Activated CD4-positive, CD25-positive, alpha-beta regulatory T cell (primary cell): ENCODE measurements at places on chromosomes 16 and 17.

- no peak for DNase-seq
These were observed 165.8 kb downstream of the CHD9 start for GRCh38 chr16:53220585-53220984.

DNA sequence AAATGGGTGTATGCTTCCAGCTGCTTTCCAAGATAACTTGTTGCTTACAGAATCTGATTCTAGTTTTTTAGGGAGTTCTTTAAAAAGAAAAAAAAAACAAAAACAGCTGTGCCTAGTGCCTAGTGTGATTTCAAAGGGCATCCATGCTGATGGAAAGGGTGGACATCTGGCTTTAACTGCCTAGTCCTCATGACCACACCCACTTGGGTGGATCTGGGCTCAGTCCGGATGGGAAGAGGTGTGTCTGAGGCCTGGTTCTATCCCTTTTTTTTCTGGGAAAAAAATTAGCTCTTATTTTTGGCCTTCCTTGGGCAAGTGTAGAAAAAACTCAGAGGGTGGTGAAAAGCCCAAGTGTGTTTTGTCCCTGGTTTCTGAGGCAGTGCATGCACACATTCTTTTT, 132.3 kb upstream of the CDH11 start:
- no peak for DNase-seq

DNA sequence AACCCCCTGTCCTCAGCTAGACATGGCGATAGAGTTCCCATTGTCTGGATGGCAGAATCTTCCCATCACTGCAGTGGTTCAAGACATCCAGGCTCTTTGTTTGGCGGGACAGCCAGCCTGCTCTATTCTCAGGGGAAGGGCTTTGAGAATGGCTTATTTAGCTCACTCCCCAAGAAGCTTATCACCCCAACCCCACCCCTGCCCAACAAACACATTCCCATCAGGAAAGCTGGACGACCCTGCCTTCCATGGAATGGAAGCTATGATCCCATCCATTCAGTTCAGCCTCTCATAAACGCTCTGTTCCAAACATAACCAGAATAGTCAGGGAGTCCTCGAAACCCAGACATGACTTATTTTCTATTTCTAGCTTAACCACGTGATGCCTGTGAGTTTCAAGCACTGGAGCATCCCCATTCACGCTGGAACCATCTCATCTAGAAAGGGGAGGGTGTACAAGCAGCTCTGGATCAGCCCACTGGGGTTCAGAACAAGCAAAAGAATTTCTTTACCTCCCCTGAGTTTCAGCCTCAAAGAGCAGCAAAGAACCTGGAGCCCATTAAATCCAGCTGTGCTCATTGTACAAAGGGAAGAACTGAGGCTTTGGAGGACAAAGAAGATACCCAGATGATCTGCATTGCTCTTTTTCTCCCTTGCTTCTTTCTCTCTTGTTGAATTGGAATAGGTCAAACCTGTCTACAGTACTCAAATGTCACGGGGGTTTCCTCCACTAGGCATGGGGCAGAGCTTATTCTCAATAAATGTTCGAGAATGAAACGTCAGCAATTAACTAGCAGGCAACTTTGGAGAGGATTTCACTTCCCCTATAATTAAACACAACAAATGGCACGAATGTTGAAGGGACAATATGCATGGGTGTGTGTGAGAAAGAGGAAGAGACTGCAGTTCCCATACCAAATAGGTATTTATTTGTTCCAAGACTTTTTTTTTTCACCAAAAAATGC, 93.1 kb downstream of the XYLT1 start:
- no peak for DNase-seq

DNA sequence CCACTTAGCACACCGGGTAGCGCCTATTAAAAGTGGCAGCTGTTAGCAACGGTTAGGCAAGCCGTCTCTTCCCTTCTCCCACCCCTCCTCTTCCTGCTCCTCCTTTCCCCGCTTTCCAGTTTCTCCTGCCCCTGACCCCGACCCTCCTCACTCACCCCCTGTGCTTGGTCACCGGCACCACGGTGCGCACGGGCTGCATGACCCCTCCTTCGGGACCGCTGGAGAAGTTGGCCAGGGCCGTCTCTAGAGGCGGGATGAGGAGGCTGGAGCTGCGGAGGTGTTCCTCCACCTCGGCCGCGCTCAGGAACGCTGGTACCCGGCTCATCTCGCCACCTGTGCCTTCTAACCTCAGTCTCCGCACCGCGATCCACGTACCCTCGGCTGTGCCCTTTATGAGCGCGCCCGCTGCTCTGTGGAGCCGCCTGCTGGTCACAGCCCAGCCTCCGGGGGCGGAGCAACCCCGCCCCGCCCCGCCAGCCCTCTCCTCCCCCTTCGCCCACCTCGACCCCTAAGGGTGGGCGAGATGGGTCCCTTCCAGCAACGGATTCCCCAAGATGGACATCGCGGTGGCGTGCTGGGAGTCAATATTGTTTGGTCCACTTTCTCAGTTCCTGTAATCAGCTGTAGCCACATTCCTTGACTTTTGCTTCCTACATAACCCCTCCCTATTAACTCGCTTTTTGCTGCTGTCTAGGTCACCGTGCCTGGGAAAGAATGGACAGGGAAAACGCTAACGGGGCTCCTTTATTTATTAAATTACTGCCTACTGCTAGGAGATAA, at the start of gene CRYM:
Gene CRYM (minus strand): TSS at position 364 of the 780 bp plus-strand sequence. CDS start 39 bp downstream, at position 325.
- no peak for DNase-seq

GRCh38 chr17:12431188-12431587, 234.5 kb upstream of the MYOCD start:
- DNase-seq, result no peak

DNA sequence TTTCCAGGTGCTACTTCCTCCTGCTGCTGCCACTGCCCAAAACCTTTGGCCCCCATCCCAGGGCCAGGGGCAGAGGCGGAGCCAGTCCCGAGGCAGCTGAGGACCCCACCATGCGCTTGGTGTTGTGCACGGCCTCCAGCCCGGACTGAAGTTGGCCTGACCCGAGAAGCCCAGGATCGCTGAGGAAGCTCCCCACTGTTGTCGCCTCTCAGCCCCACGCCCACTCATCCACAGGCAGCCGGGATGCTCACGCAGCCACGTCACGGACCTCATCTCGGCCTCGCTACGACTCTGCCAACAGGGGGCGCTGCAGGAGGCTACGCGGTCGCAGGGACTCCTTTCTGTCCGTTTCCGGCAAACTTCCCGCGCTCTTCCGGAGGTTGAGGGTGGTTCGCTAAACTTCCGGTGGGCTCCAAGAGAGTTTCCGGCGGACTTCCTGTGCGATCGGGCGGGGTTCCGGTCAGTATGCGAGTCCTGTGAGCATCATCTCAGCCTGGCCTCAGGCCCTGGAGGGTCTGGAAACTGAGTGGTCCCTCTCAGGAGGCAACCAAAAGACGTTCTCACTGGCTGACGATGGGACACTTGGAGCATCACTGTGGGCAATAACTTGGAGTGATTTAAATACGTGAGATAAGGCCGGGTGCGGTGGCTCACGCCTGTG, 12.4 kb downstream of the ZG16B start:
- DNase-seq, result peak; percentile 68

DNA sequence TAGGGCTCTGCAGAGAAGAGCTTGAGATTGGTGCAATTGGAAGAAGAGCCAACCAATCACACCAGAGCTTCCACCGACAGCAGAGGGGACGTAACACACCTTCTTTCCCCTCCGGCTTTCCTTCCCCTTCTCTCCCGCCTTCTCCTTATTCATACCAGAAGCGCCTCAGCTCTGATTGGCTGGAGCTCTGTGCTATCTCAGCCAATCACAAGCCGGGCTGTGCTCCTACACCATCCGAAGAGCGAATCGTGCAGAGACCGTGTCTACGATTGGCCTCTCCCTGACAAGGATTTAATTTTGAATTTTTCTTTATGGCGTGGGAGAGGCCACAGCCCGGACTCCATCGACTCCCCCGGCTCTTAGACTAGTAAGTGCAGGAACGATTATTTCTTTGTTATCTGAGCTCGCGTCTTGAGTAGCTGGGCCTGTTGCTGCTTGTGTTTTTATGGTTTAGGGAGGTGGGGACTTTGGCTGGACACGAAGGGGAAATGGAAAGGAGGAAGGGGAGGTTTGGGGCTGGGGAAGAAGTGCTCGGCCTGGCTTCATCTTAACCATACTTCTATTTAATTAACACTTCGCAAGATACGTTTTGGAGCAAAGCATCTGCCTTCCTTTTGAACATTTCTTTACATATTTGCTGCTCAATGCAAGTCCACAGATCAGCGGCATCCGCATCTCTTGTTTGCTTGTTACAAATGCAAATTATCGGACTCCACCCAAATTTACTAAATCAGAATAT, at the start of gene PRR11:
Gene PRR11 (plus strand): TSS at position 308 of the 739 bp plus-strand sequence. CDS start 14,007 bp downstream, outside the sequence.
- peak; percentile 88 for DNase-seq

GRCh38 chr17:47193931-47194511, 4.9 kb upstream of the CDC27 start:
- no peak for DNase-seq

- no peak for DNase-seq
These were observed 4.5 kb downstream of the NPTX1 start for GRCh38 chr17:80471922-80472321.

GRCh38 chr17:82013772-82014321, 8.8 kb downstream of the CENPX start:
- DNase-seq, result no peak

- no peak for DNase-seq
These were observed 465.9 kb upstream of the ERCC4 start for GRCh38 chr16:13453938-13454553.

DNA sequence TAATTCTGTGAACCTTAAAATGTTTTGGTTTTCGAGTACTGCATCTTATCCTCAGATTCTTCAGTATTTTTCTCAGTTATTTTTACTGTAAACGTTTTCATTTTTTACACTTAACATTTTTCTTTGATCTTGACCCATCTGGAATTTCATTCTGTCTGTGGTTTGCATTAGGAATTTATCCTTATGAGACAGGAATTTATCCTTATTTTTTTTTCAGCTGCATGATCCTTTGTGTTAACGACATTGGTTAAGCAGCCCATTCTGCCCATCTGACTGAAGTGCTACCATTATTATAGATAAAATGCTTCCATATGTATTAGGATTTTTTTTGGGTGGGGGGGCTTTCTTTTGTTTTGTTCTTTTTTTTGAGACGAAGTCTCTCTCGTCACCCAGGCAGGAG, 41.0 kb downstream of the SNX29 start:
- no peak for DNase-seq

- DNase-seq, result no peak
These were observed 140.6 kb downstream of the CLEC16A start for GRCh38 chr16:11084876-11085485.

DNA sequence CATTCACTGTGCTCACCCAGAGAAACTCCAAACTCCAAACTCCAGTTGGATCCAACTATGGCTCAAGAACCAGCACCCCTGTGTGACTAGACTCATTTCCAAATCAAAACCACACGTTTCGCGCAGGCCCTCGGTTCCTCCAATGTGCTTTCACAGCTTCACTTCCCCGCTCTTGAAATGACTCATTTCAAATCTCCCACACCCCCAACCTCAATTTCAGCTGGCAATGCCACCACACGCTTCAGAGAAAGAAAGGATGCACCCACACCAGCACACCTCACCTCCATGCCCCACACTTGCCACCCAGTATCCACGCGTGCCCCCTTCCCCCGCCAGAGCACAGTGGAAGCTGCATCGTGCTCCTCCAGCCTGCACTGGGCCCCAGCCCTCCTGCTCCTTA, 9.0 kb downstream of the TMEM92 start:
- no peak for DNase-seq

DNA sequence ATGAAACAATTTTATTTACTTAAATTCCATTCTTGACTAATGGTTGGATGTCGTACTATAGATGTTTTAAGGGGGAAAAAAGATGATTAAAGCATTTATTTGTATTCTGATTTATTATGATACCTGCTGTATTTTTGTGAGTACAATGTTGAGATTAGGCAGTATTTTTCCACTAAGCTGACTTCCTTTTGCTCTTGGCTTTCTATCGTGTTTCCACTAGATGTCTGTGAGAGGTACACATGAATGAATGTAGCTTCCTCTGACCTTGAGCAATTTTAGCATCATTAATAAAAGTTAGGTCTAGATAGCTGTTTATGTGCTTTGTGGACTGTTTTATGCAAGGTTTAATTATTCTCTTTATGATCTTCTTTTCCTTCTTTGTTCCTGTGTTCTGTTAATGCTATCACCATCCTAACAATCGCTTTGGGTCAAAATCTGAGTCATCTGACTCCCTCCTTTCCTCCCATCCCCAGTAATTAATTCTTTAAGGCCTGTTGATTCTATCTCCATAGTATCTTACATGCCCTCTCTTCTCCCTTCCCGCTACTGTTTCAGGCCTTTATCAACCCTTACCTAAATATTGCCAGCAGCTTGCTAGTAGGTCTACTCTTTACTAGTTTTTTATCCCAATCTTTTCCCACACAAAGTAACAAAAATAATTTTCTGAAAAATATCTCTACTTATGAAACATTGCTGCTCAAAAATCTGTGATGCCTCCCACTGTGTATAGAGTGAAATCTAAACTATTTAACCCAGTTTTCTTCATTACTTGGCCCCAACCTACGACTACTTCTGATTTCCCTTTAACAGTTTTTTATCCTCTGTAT, 76.0 kb downstream of the VMP1 start:
- no peak for DNase-seq

DNA sequence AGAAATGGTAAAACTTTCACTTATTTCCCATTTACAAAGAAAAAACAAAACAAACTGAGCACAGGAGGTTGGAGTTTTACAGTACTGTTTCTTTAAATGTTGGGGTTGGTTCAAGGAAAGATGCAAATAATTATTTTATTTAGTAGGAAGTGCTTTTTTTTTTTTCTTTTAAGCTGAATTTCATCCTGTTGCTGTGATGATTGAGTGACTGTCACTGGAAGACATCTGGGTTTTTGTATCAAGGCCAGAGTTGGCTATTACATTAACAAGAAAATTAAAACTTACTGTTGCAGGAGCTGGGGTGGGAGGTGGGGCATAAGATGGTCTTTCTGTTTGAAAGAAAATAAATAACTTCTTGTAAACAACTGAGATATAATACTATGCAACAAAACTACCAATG, 2.3 kb downstream of the SMARCE1 start:
- no peak for DNase-seq

- DNase-seq, result no peak
These were observed 72.2 kb downstream of the CLEC16A start for GRCh38 chr16:11016524-11016988.

DNA sequence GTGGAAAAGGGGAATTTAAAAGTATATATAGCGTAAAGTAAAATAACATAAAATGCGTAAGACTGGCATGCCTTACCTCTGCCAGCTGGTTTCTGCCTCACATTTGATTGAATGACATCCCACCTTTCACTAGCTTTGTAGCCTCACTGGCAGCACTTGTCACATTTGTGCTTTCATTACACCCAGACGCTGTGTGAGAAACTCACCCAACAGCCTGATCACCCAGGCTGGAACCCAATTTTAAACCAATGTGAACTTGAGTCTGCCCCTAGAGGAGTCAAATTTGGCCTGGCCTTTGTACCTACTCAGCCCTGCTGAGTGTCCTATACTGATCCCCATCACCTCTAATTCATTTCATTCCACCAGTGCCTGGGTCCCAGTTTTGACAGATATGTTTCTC, 4.8 kb upstream of the THUMPD1 start:
- DNase-seq, result no peak

GRCh38 chr16:65967376-65967775, 399.1 kb upstream of the CDH5 start:
- DNase-seq, result no peak

- no peak for DNase-seq
These were observed 963 bp upstream of the APRT start for GRCh38 chr16:88812513-88813268.
